ENCODE measurements at places on chromosomes 16 and 17.

DNA sequence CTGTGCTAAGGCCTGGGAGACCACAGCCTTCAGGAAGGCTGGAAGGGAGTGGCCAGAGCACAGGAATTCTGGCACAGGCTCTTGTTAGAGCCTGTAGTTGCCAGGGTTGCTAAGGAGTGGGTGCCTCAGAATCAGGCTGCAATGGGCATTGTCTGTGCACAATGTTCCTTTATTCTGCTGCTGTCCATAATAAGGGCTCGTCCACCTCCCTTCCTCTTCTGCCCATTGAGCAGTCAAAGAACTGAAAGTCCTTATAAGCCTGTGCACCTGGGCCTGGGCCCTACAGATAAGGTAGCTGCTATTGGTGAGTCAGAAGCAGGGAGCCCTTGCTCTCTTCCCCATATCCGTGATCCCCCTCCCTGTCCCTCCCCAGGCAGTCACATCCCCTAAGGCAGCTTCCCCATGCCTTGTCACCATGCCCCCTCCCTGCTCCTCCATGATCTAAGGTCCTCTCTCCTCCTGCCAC is 5.4 kb upstream of the CNGB1 start:
- DNase-seq: no peak

- no peak for DNase-seq
Measured at GRCh38 chr17:45226576-45226975, 4.9 kb downstream of the FMNL1 start.

GRCh38 chr16:64096689-64097088 is 1025.2 kb downstream of the CDH11 start:
- peak; percentile 54 for DNase-seq

GRCh38 chr16:3099732-3100499 is 822 bp upstream of the ZSCAN10 start:
- peak; percentile 78 for DNase-seq

GRCh38 chr17:17628388-17629008 is 37.0 kb upstream of the PEMT start:
- no peak for DNase-seq

DNA sequence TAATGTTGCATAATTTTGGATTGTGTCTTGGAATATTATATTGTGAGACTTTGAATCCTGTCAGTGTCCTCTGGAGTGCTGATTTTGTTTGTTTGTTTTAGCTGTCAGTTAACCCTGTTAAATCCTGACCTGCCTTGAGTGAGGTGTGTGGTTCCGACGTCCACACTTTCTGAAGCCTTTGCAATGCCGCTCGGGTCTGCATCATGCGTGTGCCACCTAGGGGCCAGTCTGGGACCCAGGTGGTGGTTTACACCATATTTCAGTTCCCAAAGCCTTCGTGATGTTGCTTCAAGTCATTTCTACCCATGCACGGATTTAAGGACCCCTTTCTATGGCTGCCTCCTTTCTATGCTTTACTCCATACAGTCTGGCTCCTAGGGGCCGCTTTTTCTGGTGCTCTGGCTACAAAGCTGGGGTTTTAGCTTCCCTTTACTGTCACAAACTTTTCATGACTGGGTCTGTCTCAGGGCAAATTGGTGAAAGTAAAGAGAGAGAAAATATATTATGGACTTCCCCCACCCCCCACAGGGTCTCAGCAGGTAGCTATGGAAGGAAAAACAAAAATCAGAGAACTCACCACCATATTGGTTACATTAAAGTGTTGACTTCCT is 11.4 kb upstream of the OR4D1 start:
- no peak for DNase-seq

GRCh38 chr17:43931062-43931571 is 11.2 kb downstream of the PPY start:
- no peak for DNase-seq

GRCh38 chr17:63240106-63240505 is 206.0 kb downstream of the CYB561 start:
- no peak for DNase-seq

GRCh38 chr16:75599452-75600277 is 23.4 kb downstream of the ADAT1 start:
- no peak for DNase-seq

- DNase-seq: no peak
Measured at GRCh38 chr16:19210968-19211367, 42.9 kb downstream of the SYT17 start.

- no peak for DNase-seq
Measured at GRCh38 chr16:63945806-63946205, 1176.1 kb downstream of the CDH11 start.

- no peak for DNase-seq
Measured at GRCh38 chr17:8109661-8110455, 8.5 kb downstream of the ALOXE3 start.

GRCh38 chr16:69193855-69194254 is 6.9 kb downstream of the SNTB2 start:
- no peak for DNase-seq

Data from foreskin keratinocyte (primary cell).